BE2C (cell line): ENCODE measurements at places on chromosomes 1 and 21.

- no peak for DNase-seq
Measured at GRCh38 chr1:110675060-110675791, 486 bp upstream of the KCNA3 start.

- DNase-seq: peak; percentile 37
Measured at GRCh38 chr1:54475946-54476516, 69.8 kb upstream of the SSBP3 start.

GRCh38 chr1:1058921-1059493 lies 15.1 kb downstream of the RNF223 start:
- DNase-seq: peak; percentile 47

DNA sequence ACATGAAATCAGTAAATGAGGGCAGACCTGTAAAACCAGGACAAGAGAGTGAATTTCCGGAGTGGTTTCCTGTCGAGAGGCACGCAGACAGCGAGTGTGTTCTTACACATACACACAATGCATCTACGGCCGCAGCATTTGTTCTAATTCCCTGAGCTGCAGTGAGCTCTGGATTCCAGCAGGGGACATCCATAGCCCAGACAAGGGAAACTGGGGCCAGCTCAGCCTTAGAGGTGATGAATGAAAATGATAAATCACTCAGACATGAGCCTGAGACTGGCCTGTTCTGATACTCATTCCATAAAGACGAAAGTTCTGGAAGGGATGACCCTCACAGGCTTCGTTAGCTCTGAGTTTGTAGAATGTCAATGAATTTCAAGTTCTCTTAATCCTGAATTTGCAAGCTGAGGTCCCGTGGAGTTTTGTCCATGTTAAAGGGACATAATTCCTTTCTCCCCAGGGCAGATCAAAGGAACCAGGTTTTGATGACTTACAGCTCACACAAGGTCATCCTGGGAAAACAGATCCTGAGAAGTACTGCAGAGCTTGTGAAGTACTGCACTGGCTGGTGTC lies 207.9 kb upstream of the C1orf87 start:
- DNase-seq: peak; percentile 72

GRCh38 chr21:19463966-19464365 lies 1060.4 kb upstream of the TMPRSS15 start:
- DNase-seq: no peak

GRCh38 chr1:209382231-209383100 lies 201.0 kb upstream of the CAMK1G start:
- no peak for DNase-seq

- no peak for DNase-seq
Measured at GRCh38 chr1:41044187-41044586, 22.7 kb upstream of the SLFNL1 start.

DNA sequence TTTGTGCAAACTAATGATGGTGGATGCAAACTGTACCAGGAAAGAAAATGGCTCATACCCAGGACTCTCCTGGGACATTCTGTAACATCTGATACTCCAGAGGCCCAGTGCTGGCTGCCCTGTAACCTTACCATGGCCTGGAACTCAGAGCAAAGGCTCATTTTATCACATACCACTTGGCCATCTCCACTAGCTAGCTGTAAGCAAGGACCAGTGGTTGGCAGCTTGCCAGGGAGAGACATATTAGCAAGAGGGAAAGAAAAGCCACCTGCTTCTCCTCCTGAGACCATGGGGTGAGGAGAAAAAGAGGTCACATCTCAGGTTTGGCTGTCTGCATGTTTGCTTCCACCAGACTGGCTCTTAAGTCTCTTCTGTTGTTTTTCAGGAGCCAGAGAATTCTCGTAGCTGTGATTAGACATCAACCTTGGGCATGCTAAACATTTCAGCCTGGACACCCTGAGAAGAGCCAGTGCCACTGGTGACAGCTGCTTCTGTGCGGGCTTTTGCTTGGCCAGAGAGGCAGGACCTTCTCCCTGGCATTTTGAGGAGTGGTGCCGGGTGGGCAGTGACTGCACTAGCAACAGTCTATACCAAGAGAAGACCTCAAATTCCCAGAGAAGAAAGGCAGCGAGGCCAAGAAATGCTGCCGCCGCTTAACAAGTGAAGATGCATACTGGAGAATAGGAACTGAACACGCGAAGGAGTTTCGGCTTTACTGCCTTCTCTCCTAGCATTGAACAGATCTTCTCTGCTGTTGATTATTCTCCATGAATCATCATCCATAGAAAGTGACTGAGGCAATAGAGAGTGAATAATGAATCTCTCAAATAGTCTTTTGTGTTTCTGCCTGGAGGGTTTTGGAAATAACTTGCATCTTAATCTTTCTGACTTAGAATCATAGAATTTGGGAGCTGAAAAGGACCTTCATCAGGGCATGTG lies 6.7 kb upstream of the INKA2 start:
- DNase-seq: peak; percentile 39

DNA sequence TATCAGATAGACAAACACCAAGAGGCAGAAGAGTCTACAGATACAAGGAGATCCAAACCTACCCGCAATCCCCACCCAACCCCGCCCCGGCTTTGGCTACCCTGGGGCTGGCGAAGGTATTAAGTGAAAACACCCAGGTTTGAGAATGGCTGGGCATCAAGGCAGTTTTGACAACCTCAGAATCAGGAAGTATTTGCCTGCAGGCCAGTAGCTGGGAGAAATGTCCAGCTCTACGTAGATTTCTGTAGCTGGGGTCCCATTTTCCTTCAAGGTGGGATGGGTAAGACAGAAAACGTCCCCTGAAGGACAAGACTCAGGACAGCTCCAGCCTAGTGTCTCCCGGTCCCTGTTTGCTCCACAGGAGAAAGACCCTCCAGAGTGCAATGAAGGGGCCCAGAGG lies 101.8 kb upstream of the ERG start:
- DNase-seq: no peak

DNA sequence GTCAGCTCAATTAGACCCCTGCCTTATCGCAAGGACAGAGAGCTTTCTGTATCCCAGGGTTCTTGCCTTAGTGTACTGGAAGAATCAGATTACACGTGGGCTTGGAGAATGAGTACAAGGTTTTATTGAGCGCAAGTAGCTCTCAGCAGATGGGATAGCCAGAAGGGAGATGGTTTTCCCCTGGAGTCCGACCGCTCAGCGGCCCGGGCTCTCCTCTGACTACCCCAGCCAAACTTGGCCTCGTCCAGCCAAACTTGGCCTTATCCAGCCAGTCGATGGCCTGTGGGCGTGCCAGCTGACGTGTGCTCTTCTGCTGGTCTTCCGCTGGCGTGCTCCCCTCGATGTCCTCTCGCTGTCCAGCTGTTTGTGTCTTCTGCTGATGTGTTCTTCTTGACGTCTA lies 136.9 kb downstream of the SYT14 start:
- DNase-seq: no peak

DNA sequence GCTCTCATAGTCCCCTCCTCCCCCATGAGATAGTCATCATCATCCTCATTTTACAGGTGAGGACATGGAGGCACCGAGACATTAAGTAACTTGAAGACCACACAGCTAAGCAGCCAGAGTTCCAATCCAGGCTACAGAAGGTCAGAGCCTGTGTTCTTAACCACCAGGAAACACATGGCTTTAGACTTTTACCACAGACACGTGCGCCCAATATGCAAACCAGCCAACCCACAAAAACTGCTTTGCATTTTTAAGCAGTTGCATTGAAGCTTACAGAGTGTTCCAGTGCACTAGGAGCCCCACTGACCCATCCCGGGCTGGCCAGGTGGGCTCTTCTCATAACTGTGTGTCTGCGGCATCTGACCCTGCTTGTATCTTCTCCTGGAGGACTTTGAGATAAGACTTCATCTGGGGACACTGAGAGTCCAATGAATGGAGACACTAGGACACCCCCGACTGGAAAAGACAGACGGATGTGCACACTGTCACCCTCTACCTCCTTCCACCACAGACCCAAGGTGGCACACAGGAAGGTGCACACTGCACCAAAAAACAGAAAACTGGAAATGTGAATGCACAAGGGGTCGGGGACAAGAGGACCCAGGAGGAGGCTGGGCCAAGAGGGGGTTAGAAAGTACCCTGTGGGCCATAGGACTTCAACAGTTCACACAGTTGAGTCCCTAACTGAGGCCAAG lies 56.4 kb downstream of the ETS2 start:
- DNase-seq: no peak

GRCh38 chr21:32653326-32653901 lies 41.2 kb upstream of the CFAP298 start:
- DNase-seq: peak; percentile 30

GRCh38 chr1:180029524-180030135 lies 75.0 kb downstream of the CEP350 start:
- no peak for DNase-seq

GRCh38 chr21:38470755-38471154 lies 27.5 kb downstream of the ERG start:
- no peak for DNase-seq

- peak; percentile 13 for DNase-seq
Measured at GRCh38 chr21:37915941-37916309, 332 bp downstream of the KCNJ6 start.

DNA sequence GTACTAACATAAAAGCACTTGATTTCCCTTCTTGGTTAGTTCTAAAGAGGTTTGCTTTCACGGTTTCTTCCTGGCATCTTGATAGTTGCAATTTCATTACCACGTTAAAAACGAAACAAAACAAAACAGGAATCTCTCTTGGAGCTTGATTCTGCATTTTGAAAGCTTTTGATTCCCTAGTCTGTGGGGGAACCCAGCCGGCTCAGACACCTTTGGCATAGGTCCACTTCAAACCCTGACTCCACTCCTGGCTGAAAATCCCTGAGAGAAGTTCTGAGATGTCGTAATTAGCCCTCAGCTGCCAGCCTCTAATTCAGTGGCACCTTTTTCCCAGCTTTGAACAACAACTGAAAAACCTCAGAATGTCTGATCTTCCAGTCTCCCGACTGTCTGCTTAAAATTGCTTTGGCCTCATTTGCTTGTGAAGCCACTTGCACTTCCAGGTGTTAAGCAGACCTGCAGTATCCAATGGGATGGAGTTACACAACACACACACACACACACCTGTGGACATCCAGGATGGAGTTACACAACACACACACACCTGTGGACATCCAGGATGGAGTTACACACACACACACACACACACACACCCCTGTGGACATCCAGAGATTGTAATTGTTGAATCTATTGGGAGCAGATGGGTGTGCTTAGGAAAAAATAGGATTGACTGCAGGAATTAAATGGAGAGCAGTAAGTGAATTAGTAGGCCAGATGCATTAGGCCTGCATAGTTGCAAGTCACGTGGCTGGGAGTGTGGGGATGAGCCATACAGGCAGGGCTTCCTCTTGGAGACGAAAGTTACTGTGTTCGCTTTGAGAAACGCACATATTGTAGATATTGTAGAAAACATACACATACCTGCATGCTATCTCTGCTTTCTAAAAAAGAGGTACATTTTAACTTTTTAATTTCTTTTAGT lies 285.6 kb upstream of the FMN2 start:
- peak; percentile 79 for DNase-seq

DNA sequence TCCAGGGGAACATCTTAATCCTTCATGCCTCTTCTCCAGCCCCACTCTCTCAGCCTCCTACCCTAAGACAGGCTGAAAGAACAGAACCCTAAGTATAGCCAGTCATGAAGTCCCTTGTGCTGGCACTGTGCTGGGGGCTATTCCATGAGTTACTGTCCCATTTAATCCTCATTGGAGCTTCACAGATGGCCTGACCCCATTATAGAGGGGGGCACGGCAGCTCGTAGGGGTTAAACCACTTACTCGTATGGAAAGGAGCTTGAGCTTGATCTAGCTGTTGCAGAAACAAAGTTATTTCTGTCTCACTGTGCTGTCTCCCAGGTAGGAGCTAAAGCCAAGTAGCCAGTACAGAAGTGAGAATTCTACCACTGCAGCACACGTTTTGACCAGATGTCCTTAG lies 203.2 kb upstream of the COA6 start:
- no peak for DNase-seq

DNA sequence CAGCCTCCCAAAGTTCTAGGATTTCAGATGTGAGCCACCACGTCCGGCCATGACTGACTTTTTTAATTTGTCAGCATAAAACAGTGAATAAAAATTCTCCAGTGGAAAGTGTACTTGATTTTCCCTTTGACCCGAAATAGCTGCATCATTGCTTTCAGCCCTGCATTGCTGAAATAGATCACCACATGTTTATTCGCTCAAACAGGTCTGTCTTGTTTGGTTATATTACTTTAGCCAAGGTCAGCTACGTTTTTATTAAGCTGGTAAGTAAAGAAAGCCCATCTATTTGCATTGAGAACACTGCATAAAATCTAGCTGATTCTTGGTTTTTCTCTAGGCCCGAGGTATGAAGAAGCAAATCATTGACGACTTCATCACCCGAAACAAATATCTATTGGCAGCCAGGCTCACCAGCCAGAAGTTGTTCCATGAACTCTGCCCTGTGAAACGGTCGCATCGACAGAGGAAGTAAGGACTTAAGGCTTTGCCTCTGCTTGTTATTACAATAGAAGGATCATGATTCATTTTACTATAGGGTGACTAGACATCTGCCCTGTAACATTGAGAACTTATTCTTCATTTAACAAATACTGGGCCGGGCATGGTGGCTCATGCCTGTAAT lies 25.6 kb downstream of the AGMAT start:
- DNase-seq: no peak

- no peak for DNase-seq
Measured at GRCh38 chr1:24801176-24801575, 55.9 kb downstream of the CLIC4 start.

- DNase-seq: no peak
Measured at GRCh38 chr1:169483500-169483966, 2.2 kb downstream of the SLC19A2 start.

- DNase-seq: peak; percentile 20
Measured at GRCh38 chr21:28737674-28738419, 254.8 kb downstream of the LTN1 start.

GRCh38 chr21:14753466-14754258 lies 207.5 kb upstream of the SAMSN1 start:
- DNase-seq: no peak

DNA sequence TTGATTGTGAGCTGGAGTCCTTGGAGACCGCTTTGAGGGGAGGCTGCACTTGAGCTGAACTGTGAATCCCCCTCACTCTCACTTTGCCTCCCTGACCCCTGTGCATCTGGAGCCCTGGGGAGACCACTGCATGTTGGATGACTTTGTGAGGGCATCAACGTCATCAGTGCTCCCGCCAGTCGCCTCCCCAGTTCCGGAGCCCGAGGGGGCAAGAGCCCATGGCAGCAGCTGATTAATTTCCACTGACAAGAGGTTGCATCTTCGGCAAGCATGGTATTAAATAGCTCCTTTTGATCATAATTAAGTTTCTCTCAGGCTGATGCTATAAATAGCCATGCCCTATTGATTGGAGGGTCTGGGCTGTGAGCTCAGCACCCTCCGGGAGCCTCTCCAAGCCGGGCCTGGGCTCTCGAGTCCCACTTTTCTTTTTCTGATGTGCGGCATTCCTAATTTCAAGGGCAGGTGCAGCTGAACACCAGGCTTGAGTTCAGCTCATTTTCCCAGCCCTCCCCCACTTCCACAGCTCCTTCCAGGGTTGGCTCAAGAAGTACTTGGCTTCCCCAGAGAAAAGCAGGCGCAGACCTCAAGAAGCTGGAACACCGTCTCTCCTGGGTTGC lies 33.2 kb downstream of the KCND3 start:
- no peak for DNase-seq
